Mononuclear cell (primary cell): ENCODE measurements at places on chromosomes 5 and 9. TPM values are rescaled to one million over a fixed set of nuclear protein-coding genes. Genes with fewer than 3 reads are reported as not detected.

PTGS1 gene
- total RNA-seq: 28.3 TPM

ZDHHC11 gene
- total RNA-seq: 1.2 TPM

FCN2 gene
- not detected for total RNA-seq

FOXE1 gene
- total RNA-seq: not detected

TMEM252 gene
- total RNA-seq: not detected

C8G gene
- total RNA-seq: not detected

GNG10 gene
- total RNA-seq: 41.8 TPM

PTPRD gene
- total RNA-seq: 0.52 TPM

SLC25A2 gene
- 0.73 TPM for total RNA-seq

CBY3 gene
- total RNA-seq: 0.52 TPM

FOXD4L5 gene
- under 0.01 TPM for total RNA-seq

SPINK13 gene
- not detected for total RNA-seq

PPIC gene
- not detected for total RNA-seq

ANGPTL2 gene
- total RNA-seq: 0.10 TPM
